ENCODE measurements at places on chromosomes 2 and 18.

DNA sequence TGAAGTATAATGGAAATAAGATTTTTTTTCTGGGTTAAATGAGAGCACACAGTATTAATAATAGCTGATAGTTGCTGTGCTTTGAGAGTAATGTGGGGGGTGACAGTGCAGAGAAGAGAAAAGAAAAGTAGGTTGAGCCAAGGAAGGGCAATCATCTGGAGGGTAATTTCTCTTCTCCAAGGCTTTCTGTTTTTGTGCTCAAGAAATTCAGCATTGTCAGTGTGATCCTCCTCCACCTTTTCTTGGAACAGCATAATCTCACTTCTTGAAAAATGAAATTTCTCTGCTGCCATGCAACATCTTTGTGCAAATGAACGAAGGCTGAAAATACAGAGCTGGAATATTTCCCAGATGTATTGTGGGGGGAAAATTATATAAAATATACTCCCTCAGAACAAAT, 673.1 kb downstream of the LRRTM4 start:
- no peaks in the 10 kb centered on the region for H3K4me1 ChIP-seq
- no peak for DNase-seq
- no peak overlapping the region for H3K4me3 ChIP-seq
- no peaks in the 10 kb centered on the region for H3K27me3 ChIP-seq
- H3K27ac ChIP-seq, result no peak overlapping the region

DNA sequence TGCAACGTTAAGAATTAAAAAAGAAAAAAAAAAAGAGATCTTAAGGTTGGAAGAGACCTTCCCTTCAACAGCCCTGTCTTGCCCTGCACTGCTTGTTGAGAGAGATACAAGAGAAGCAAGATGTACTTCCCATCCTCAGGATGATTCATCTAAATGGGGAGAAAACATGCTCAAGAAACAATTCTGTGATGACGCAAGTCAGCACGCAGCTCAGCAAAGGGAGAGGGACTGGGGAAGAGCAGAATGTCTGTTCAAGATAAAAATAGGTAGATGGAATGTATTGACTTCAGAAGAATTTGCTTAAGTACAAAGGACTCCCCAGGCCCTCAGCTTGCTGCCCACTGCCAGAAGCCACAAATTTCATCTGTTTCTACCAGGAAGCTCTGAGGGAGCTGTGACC, 198.2 kb upstream of the SPRED2 start:
- no peaks in the 10 kb centered on the region for H3K36me3 ChIP-seq
- DNase-seq, result no peak
- H3K4me1 ChIP-seq, result no peaks in the 10 kb centered on the region
- peaks cover 5% of the 10 kb centered on the region for H3K27me3 ChIP-seq

DNA sequence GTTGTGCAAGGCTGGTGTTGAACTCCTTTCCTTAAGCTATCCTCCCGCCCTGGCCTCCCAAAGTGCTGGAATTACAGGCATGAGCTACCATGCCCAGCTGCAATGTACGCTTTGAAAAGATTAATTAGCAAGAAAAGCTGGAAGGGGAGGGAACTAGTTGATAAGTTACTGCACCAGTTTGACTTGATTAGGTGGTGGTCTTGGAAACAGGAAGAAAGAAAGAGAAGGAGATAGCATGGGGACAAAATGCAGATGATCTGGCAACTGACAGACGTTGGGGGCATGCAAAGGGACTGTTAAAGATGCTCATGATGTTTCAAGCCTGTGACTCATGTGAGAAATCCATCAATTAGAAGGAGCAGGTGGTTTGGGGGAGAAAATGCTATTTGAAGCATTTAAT, 68.6 kb downstream of the PLEKHM3 start:
- no peaks in the 10 kb centered on the region for H3K36me3 ChIP-seq
- H3K27ac ChIP-seq, result no peak overlapping the region
- no peaks in the 10 kb centered on the region for H3K4me1 ChIP-seq
- no peak overlapping the region for H3K4me3 ChIP-seq
- no peak for DNase-seq

DNA sequence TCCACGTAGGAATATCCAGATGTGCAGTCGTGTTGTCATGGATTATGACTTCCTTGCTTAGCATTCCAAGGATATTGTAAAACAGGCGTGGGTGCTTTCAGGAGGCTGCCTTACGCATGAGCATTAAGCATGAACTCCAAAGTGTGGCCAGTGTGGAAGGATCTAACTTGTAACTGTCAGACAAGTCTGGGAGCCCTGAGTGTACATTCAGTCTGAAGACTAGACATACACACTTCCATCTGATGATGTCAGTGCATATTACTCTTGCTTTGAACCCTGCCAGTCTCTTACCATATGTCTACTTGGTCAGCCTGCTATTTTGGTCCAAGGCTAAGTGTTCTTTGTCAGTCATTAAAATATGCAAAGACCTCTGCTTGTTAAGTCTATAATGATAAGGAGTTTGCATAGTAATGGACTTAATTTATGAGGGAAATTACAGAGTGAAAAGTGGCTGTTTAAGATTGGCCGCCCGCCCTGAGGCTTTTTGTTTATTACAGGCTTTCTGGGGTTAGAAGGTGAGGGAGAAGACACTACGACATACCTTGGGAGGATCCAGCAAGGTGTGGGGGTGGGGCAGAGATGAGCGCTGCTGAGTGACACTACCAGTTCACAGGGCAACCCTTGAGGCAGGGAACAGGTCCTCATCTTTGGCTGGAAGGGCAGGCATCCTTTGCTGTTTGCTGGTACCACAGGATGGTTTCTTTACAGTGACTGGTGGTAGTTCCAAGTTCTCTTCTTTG, 48.3 kb downstream of the CABLES1 start:
- peaks cover 9% of the 10 kb centered on the region for H3K4me1 ChIP-seq
- H3K4me3 ChIP-seq, result no peak overlapping the region
- no peaks in the 10 kb centered on the region for H3K36me3 ChIP-seq
- no peaks in the 10 kb centered on the region for H3K27me3 ChIP-seq

GRCh38 chr2:17719562-17720371, 33.8 kb downstream of the SMC6 start:
- H3K36me3 ChIP-seq, result peaks cover 88% of the 10 kb centered on the region
- H3K27ac ChIP-seq, result no peak overlapping the region
- H3K4me1 ChIP-seq, result no peaks in the 10 kb centered on the region
- no peak for DNase-seq
- no peak overlapping the region for H3K4me3 ChIP-seq

- no peak overlapping the region for H3K4me3 ChIP-seq
- DNase-seq, result no peak
- no peak overlapping the region for H3K27ac ChIP-seq
- H3K27me3 ChIP-seq, result no peaks in the 10 kb centered on the region
- no peaks in the 10 kb centered on the region for H3K4me1 ChIP-seq
- no peaks in the 10 kb centered on the region for H3K36me3 ChIP-seq
Observed at GRCh38 chr2:200396781-200397242, 90.3 kb downstream of the SPATS2L start.

- DNase-seq, result no peak
- H3K36me3 ChIP-seq, result no peaks in the 10 kb centered on the region
- no peaks in the 10 kb centered on the region for H3K27me3 ChIP-seq
- H3K4me1 ChIP-seq, result no peaks in the 10 kb centered on the region
- H3K4me3 ChIP-seq, result no peak overlapping the region
Observed at GRCh38 chr18:77422974-77423867, 173.6 kb downstream of the GALR1 start.

DNA sequence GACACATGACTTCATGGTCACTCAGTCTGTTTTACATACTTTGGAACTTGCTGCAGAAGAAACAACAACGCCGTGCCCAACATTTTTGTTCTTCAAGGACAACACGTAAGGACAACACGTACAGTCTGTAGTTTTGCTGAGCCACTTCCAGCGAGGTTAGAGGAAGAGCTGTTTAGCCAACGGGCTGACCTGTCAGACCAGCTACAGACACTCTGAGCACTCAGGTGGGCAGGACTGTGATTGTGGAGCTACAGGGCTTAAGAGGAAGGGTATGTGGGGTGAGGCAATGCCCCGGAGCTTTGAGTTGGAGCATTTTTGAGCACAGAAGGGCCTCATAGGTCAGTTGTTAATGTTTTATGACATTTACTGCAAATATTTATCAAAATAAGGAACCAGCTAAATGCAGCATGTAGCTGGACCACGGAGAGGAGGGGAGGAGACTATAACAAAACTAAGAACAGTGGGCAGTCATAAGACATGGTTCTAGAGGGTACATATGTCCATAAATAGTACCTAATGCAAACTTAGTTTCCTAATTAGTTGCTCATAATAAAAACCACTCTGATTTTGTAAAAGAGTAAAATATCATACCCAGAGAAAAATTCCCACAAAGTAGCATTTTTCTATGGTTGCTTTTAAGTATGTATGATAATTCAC, 26.3 kb upstream of the NPC1 start:
- no peak overlapping the region for H3K27ac ChIP-seq
- DNase-seq, result peak; percentile 50
- no peak overlapping the region for H3K4me3 ChIP-seq
- no peaks in the 10 kb centered on the region for H3K27me3 ChIP-seq
- no peaks in the 10 kb centered on the region for H3K4me1 ChIP-seq
- no peaks in the 10 kb centered on the region for H3K36me3 ChIP-seq

- DNase-seq, result no peak
Observed at GRCh38 chr2:46339676-46340459, 42.7 kb downstream of the EPAS1 start.

DNA sequence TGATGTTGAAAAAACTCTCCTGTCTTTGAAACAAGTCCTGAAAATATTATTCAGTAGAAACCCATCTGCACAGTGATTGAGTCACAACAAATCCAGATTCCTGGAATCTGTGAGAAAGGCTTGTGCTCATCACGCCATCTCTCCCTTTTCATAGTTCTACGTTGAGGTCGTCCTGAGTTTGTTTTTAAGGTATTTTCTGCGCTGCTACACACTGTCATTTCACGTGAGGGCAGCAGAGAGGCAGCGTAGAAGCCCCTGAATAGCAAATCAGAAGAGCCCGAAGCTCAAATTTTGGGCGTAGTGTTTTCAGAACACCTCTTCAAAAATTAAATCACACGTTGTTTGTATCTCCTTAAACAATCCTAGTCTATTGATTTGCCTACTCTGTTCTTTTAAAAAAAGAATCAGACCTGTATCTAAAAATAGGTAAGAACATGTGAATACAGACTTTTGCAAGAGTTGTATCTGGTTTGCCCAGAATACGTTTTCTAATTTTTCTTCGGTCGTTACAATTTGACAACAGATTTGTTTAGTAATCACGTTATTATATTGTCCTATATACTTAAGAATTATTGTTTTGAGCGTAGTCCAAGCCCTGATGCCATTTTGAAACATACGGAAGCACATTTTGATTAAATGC, 61.6 kb upstream of the SLC38A11 start:
- DNase-seq, result no peak
- H3K4me3 ChIP-seq, result no peak overlapping the region
- peaks cover 3% of the 10 kb centered on the region for H3K4me1 ChIP-seq
- no peak overlapping the region for H3K27ac ChIP-seq
- H3K36me3 ChIP-seq, result no peaks in the 10 kb centered on the region

- no peak overlapping the region for H3K27ac ChIP-seq
- H3K4me3 ChIP-seq, result no peak overlapping the region
- DNase-seq, result no peak
- H3K27me3 ChIP-seq, result no peaks in the 10 kb centered on the region
- H3K36me3 ChIP-seq, result peaks cover 51% of the 10 kb centered on the region
- no peaks in the 10 kb centered on the region for H3K4me1 ChIP-seq
Observed at GRCh38 chr2:9462886-9463697, 11.3 kb upstream of the IAH1 start.

DNA sequence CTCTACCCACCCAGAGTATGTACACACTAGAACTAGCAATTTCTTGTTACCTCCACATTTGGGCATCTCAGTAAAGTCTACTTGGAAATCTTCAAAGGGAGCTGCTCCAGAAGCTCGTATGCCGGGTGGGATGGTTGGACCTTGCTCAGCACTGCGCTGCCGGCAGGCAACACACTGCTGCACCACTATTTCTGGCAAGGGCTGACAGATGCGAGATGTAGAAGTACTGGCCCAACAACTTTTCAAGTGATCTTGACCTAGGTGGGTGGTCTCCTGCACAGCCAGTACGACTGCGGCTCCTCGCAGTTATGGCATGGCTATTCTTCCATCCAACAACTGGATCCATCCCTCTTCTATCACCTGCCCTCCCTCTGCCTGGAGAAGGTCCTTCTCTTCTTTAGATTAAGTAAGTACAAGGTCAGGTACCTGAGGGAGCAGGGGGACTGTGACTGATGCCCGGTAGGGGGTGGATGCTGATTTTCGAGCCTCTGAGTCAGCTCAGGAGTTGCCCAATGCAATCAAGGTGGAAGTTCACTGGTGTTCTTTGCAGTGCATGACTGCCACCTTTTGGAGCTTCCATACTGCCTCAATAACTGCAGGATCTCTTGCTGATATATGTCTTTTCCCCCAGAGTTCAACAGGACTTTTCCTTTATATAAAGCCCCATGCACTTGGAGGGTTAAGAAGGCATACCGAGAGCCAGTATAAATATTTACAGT, 100.4 kb upstream of the SLC1A4 start:
- no peaks in the 10 kb centered on the region for H3K36me3 ChIP-seq
- DNase-seq, result no peak
- peaks cover 13% of the 10 kb centered on the region for H3K27me3 ChIP-seq
- H3K4me1 ChIP-seq, result no peaks in the 10 kb centered on the region

- peaks cover 4% of the 10 kb centered on the region for H3K4me1 ChIP-seq
- no peak overlapping the region for H3K27ac ChIP-seq
- DNase-seq, result no peak
- H3K36me3 ChIP-seq, result no peaks in the 10 kb centered on the region
- H3K27me3 ChIP-seq, result no peaks in the 10 kb centered on the region
- H3K4me3 ChIP-seq, result no peak overlapping the region
Observed at GRCh38 chr2:105907184-105907583, 162.5 kb downstream of the NCK2 start.

DNA sequence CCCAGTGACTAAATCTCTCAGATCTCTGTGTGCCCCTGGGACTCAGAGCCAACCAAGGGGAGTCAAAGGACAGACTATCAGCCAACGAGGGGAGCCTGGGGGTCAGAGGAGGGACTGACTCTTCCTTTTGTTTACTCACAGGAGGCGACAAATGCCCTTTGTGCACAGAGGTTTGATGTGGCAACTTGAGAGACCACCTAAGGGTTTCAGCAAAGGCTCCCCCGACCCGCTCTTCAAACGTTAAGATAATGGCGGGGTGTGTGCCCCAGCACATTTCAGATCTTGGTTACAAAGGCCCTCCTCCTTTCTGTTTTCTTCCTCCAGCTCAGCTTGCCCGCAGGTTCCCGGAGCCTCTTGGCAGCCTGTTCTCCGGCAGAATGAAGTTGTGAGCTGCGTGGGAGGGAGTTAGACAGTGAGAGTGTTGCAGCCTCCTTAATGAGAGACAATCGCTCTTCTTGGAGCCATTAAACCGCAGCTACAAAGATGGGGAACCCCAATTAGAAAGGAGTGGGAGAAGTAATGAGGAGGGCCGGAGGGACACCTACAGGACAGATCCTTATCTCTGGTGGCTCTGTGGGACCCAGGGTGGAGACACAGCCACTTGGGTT, 76.2 kb downstream of the KIAA2012 start:
- no peak for DNase-seq
